ENCODE measurements at places on chromosomes 16 and 17. TPM values are rescaled to one million over a fixed set of nuclear protein-coding genes. Genes with fewer than 3 reads are reported as not detected.

- H3K27me3 ChIP-seq, result no peaks in the 10 kb centered on the region
- peaks cover 4% of the 10 kb centered on the region for H3K4me1 ChIP-seq
- H3K27ac ChIP-seq, result no peak overlapping the region
- H3K4me3 ChIP-seq, result no peak overlapping the region
- DNase-seq, result no peak
Observed at GRCh38 chr16:48627148-48627547, 17.2 kb upstream of the N4BP1 start.

- no peaks in the 10 kb centered on the region for H3K36me3 ChIP-seq
- no peak for DNase-seq
- no peak overlapping the region for H3K4me3 ChIP-seq
- H3K27me3 ChIP-seq, result no peaks in the 10 kb centered on the region
- no peaks in the 10 kb centered on the region for H3K4me1 ChIP-seq
- H3K27ac ChIP-seq, result no peak overlapping the region
Observed at GRCh38 chr17:70327723-70328122, 158.4 kb downstream of the KCNJ2 start.

The CACNA1H gene
- 69.0 TPM for total RNA-seq

DNA sequence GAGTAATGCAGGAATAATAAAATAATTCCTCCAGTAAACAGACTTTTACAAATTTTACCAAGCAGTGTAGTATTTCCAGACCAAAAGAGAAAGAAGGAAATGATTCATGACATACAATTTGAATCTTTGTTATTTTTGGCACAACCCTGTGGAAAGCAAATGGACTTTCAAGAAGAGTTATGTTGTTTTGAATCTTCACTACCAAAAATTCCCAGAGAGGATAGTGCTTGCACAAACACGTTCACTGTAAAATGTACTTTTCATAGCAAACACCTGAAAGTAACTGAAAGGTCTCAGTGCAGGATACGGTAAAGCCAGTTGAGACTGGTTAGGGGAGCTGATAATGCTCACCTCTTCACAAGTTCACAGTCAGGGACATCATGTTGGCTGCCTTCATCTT lies 107.1 kb downstream of the USP22 start:
- no peak for DNase-seq
- no peaks in the 10 kb centered on the region for H3K36me3 ChIP-seq
- H3K27me3 ChIP-seq, result no peaks in the 10 kb centered on the region
- H3K4me3 ChIP-seq, result no peak overlapping the region
- H3K4me1 ChIP-seq, result no peaks in the 10 kb centered on the region
- no peak overlapping the region for H3K27ac ChIP-seq

DNA sequence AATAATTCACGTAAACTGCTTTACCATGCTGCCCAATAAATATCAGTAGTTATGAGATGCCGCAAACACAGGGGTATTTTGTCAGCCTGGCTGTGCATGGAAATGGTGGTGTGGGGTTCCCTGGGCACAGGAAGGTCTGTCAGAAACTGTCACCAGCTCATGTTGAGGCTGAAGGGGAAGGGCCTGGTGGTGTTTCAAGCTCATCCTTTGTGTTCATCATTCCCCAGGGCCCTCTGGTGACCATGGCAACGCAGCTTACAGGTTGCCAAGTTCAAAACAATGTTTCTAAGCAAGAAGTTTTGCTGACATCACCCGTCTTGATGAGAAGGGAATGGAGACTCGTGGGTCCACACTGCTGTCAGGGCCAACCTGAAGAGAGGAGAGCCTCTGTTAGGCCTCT lies 348.9 kb upstream of the C16orf82 start:
- no peaks in the 10 kb centered on the region for H3K27me3 ChIP-seq
- DNase-seq, result peak; percentile 47
- H3K4me1 ChIP-seq, result no peaks in the 10 kb centered on the region
- H3K4me3 ChIP-seq, result no peak overlapping the region
- H3K36me3 ChIP-seq, result no peaks in the 10 kb centered on the region

DNA sequence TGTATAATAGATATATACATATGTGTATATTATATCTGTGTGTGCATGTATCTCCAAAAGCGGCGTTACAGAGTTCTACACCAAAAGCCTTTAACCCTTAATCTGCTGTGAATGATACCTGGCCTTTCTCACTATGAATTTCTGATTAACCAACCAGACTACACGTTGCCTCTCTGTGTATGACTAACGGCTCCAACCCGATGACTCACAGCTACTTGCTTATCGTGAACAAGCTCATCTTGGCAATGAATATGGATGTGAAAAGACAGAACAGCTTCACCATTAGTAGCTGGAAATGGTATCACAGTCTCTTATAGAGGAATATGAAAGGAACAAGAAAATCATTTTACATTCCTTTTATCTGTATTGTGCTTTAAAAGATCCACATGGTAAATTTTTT lies 23.8 kb upstream of the ARHGAP44 start:
- no peaks in the 10 kb centered on the region for H3K4me1 ChIP-seq
- no peak overlapping the region for H3K4me3 ChIP-seq
- H3K27me3 ChIP-seq, result no peaks in the 10 kb centered on the region
- no peak overlapping the region for H3K27ac ChIP-seq
- no peaks in the 10 kb centered on the region for H3K36me3 ChIP-seq

Measured in testis (tissue), 5 donors.